ENCODE measurements at places on chromosomes 12 and 14.

DNA sequence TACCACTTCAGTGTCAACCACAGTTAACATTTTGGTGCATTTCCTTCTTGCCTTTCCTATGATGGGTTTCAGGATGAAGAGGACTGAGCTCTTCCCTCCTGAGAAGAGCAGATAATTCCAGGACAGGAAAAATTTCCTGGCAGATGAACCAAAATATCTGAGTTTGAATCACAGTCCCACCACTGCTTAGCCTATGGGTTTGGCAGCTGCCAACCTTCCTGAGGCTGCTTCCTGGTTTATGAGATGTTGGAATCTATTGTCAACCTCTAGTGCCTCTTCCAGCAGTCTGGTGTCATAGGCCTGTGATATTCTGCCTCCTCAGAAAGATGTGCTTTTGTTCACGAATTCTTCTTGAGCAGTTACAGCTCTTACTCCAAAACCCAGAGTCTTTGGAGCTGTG is 197.4 kb upstream of the FRMD6 start:
- no peak for DNase-seq

DNA sequence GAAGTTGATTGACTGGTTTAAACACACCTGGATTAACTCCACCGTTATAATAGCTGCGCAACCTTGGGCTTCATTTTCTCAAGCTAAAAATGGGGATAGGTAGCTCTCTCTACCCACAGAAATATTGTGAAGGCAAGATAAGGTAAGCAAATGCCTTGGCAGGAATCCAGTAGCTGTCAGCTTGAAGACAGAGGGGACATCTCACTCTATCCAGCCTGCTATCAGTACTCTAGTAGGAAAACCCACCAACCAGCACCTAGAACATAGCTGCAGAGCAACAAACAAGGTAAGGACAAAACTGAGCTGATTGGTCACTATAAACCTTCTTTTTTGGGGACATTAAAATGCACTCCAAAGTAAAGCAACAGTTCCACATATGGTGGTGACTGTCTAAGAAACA is 7.7 kb downstream of the CSRP2 start:
- DNase-seq: no peak

GRCh38 chr12:108711489-108712164 is 19.7 kb downstream of the CORO1C start:
- peak; percentile 61 for DNase-seq

DNA sequence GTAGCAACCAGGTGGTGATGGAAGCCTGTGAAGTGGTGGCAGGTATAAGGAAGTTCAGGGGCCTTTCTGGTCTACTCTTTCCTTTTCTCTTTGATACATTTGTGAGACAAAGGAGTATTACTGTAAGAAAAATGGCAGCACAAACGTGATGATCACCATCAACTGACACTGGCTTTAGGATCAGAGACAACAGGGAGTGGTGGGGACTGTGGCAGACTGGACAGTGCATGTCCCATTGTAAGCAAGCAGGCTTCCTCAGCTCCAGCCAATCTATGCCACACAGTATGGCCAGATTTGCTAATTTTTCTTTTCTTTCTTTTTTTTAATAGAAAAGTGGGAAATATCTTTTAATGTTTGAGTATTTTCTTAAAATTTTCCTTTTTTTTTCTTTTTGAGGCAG is 19.0 kb upstream of the IFT81 start:
- no peak for DNase-seq

GRCh38 chr12:644303-644639 is 19.0 kb downstream of the NINJ2 start:
- no peak for DNase-seq

Data from iris pigment epithelial cell (primary cell).